CD4-positive, alpha-beta memory T cell (primary cell): ENCODE measurements at places on chromosomes 11 and 22. TPM values are rescaled to one million over a fixed set of nuclear protein-coding genes. Genes with fewer than 3 reads are reported as not detected.

- no peak for DNase-seq
Measured at GRCh38 chr11:78037056-78037455, 14.0 kb upstream of the KCTD14 start.

- DNase-seq, result peak; percentile 88
Measured at GRCh38 chr11:63866211-63866610, 27.3 kb downstream of the MARK2 start.

GRCh38 chr22:41480397-41480735 is 11.4 kb downstream of the ACO2 start:
- DNase-seq, result no peak

- no peak for DNase-seq
Measured at GRCh38 chr11:120067438-120068113, 70.3 kb downstream of the TRIM29 start.

GRCh38 chr22:29718949-29719898 is 579 bp upstream of the CABP7 start:
- no peak for DNase-seq

POLA2 gene
- 26.4 TPM for total RNA-seq

CDCA5 gene
- 0.64 TPM for total RNA-seq

- DNase-seq, result no peak
Measured at GRCh38 chr11:111942829-111943228, 5.7 kb downstream of the DIXDC1 start.

MS4A4A gene
- 0.39 TPM for total RNA-seq

MMP8 gene
- not detected for total RNA-seq

DNA sequence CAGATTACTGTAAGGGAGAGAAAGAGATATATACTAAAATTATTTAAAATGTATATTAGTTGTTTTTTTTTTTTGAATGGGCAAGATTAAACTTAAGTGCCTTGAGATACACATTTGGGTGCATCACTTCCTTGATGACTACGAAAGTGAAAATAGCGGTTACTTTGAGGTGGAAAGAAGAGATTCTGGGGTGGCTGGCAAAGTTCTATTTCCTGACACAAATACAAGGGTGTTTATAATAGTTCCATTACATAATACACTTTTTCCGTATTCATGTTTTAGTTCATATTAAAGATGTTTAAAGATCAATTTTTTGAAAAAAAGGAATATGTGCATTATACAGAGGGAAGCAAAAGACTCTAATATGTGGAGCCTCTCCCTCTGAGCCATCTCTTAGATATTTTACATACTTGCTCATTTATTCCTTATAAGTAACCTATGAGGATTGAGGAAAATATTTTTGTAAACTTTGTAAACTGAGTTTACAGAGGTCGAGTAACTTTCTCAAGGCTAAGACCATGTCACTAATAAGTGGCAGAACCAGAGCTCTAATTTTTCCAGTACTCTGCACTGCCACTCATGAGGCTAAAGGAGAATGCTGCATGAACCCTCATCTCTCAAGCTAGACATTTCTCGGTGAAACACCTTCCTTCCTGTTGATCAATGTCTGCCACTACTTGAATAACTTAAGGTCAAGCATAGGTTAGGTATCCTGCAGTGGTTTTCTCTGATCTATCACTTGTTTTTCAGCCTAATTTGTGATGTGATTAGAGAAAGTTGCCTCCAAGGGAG is 58.6 kb downstream of the DDIAS start:
- peak; percentile 85 for DNase-seq

PAMR1 gene
- total RNA-seq, result not detected

GRCh38 chr11:67369801-67370284 is 3.6 kb downstream of the CLCF1 start:
- no peak for DNase-seq

DNA sequence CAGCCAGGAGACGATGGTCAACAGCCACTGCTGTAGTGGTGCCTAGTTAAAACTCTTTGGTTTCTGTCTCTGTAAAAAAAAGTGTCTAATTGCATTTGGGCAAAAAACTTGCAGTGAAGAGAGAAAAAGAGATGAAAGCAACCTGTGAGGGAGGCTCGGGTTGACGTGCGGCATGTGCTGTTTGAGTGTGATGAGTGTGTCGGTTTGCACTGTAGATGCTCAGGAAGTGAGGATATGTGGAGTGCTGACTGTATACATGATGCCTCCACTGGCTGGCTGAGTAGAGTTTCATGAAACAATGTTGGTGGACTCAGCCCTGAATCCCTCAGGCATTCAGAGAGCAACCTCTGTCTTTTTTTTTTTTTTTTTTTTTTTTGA is 4.3 kb upstream of the DGCR6L start:
- DNase-seq, result peak; percentile 29

DNA sequence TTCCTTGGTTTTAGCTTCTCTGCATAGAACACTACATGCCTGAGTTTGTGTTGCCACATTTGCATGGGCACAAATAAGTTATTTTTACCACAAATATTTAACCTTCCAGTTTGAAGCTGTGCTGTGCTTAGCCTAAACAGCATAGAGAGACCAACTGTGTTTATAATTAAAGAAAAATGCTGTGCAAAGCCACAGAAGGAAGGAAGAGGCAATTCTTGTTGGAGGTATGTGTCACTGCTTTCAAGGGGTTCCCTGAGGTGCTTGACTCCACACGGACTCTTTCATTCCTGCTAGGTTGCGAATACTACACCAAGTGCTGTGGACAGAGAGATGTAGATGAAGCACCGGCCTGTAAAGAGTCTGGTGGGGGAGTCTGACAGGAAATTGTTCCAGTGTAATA is 47.6 kb upstream of the OLFML1 start:
- no peak for DNase-seq

DNA sequence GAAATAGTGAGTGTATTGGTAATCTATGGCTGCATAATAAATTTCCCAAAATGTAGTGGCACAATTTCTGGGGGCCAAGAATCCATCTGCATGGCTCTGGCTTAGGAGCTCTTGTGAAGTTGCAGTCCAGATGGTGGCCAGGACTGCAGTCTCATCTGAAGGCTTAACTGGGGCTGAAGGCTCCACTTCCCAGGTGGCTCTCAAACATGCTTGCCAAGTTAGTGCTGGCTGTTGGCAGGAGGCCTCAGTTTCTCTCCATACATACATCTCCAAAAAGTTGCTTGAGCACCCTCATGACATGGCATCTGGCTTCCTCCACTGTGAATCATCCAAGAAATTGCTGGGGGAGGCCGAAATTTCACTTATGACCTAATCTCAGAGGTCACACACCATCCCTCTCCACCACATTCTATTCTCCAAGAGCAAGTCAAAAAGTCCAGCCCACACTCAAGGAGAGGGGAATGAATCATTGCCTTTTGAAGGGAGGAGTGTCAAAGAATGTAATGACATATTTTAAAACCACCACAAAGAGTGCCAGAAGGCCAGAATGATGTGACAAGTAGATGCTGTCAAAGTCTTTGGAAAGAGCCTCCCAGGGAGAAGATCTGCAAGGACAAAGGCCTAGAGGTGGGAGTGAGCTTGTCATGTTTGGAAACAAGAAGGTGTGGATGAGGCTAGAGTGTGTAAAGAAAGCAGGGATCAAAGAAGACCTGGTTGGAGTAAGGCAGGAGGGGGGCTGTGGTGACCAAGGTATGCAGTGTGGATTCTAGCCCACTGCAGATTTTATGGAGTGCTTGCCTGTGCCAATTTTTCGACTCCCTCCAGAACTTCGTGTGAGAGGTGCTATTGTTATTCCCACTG is 566.2 kb downstream of the MIAT start:
- DNase-seq, result no peak

OR8G5 gene
- total RNA-seq, result not detected

SCGB2A2 gene
- not detected for total RNA-seq

IGHMBP2 gene
- 37.6 TPM for total RNA-seq

TRIM6 gene
- total RNA-seq, result not detected

- no peak for DNase-seq
Measured at GRCh38 chr11:34431979-34432378, 6.8 kb upstream of the CAT start.

DNA sequence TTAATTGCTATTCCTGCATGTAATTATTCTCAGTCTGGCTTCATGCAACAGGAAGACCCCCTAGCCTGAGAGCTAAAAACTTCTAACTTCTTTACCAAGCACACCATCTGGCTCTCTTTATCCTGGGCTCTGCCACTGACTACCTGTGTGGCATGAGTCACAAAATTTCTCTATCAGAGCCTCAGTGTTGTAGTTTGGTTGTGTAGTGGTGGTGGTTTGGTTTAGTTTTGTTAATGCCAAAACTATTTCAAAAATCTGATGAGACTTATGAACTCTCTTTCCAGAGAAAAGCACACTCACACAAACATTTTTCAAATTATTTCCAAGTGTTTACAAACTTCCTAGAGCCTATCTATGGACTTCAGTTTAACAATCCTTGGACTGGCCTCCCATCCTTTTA is 7.5 kb upstream of the IL17RA start:
- no peak for DNase-seq

NFAM1 gene
- 0.29 TPM for total RNA-seq

DNA sequence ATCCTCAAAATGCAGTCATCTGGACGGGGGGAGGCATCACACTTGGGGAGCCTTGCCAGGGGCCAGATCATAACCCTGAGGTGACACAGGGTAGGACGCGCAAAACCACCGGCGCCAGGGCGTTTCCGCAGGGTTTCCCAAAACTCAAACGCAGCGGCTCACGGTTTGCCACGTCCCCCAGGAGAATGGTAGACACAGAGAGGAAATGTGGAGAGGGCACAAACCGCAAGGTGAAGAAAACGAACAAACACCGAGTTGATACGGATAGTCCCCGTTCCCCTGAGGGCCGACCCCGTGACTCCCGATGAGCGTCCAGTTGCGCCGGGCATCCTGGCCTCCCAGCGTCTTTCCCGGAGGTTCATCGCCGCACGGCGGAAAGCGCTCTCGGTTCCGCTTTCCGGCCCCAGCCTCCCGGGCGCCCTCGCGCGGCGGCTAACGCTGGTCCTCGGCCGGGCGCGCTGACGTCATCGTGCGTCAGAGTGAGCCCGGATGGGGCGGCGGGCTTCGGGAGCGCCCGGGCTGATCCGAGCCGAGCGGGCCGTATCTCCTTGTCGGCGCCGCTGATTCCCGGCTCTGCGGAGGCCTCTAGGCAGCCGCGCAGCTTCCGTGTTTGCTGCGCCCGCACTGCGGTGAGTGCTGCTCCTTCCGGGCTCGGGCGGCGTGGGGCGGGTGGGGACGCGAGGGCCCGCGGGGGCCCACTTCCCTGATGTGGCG is at the start of gene BIRC2:
Gene BIRC2 (plus strand): TSS at position 467 of the 714 bp plus-strand sequence. CDS start 2,641 bp downstream, outside the sequence.
- peak; percentile 97 for DNase-seq

- no peak for DNase-seq
Measured at GRCh38 chr22:48868554-48868953, 959.1 kb downstream of the BRD1 start.

APOBEC3G gene
- 44.5 TPM for total RNA-seq

NEFH gene
- total RNA-seq, result 0.61 TPM

SCGB1A1 gene
- total RNA-seq, result not detected

- DNase-seq, result no peak
Measured at GRCh38 chr22:45310977-45311531, 1.3 kb downstream of the FAM118A start.

GRCh38 chr11:75267171-75267970 is 26.8 kb downstream of the TPBGL start:
- no peak for DNase-seq

GRCh38 chr11:103295704-103296103 is 186.5 kb downstream of the DYNC2H1 start:
- no peak for DNase-seq

INS gene
- not detected for total RNA-seq
